ENCODE measurements at places on chromosomes 5 and 9. TPM values are rescaled to one million over a fixed set of nuclear protein-coding genes. Genes with fewer than 3 reads are reported as not detected.

The FAM200C gene
- total RNA-seq: 2.9 TPM

The PRRX2 gene
- 0.13 TPM for total RNA-seq

The PTGER4 gene
- 5.9 TPM for total RNA-seq

The SPINK4 gene
- not detected for total RNA-seq

The SPATA9 gene
- total RNA-seq: 0.13 TPM

The CDH10 gene
- total RNA-seq: under 0.01 TPM

The PCDHB4 gene
- total RNA-seq: under 0.01 TPM
